ENCODE measurements at places on chromosomes 1 and 21.

DNA sequence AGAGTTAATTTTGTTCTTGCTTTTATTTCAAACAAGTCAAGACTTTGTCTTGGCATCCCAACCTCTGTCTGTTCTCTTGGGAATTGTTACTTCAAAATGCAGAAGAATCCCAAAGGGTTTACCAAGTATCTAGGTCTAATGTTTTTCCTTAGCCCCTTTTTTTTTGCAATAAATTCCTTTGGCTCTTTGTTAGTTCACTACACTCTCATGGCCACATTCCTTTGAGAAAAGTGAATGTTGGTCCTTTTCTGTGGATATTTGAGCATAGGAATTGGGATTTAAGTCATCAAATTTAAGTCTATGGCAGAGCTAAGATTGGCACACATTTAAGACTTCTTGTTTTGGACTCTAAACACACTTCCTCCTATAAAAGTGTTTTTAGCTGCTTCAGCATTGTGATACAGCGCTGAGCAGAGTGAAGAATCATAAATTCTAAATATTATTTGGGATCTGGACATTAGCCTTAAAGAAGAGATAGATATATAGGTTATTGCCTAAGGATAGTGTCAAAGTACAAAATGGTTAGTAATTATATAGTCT lies 1.9 kb downstream of the BTF3L4 start:
- DNase-seq, result no peak

DNA sequence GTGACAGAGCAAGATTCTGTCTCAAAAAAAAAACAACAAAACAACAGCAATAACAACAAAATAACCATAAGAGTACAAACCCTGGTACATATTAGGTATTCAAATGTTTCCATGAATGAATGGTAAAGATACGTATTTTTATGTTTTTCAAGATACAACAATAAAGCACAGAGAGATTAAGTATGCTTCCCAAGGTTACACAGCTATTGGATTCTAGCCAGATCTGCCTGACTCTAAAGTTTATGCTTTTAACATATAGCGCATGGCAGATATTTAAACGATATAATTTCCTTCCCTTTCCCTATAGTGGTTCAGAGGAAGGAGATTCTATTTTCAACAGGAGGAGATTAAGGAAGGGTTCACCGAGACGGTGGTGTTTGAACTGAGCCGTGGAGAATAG lies 25.5 kb downstream of the RNU5D-1 start:
- DNase-seq, result no peak

DNA sequence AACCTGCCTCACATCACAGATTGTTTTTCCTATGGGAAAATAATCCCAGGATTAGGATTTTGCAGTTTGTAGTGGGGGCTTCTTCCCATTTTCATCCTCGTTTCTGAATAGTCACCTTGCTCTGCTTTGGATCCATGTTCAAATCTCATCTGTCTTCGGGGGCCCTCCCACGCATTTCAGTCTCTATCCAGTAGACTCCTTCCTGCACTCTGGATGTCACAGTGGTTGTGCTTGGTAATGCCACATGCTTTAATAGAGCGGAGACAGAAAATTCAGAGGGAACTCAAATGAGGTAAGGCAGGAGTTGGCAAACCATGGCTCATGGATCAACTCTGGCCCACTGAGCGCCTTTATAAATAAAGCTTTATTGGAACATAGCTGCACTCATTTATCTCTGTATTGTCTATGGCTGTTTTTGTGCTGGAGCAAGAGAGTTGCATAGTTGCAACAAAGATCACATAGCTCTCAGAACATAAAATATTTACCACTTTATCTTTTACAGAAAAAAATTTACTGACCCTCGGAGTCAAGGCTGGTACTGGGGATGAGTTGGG lies 101.0 kb downstream of the SPATA46 start:
- DNase-seq, result no peak

DNA sequence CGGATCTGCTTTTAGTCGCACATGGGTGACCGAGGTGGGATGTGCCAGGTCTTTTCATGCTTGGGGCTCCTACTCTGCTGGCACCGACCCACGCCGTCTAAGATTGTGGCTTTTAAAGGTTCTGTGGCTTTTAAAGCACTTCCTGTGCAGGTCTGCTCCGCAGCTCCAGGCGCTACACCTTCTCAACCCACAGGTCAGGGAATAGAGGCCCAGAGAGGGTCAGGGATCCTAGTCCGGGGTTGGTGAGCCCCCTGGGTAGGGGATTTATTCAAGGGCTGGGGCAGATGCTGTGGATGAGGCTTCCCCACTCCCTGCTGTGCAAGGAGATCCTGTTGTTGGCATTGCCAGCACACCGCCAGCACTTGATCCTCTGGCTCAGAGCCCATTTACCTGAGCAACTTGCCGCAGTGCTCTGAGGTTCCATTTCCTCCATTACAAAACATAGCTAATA lies 212.8 kb upstream of the RAB4A start:
- DNase-seq, result no peak

DNA sequence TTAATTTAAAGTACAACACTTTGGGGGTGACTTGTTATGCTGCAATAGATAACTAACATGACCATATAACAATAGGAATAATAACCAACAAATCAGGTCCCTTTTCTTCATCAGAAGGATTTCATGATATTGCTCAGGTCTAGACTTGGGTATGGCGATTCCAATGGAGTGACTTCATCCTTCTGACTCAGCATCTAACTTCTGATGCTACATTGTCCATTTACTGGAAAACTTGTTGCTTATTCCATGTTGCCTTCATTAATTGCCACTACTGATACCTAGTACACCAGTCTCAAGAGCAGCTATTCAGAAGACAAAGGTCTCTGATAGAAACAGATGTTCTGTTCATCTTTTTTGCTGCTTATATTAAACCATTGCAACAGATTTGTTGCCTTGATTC lies 324.3 kb downstream of the TGFB2 start:
- no peak for DNase-seq

Measured in GOT3 (cell line).